SK-N-DZ (cell line): ENCODE measurements at places on chromosomes 2 and 18.

DNA sequence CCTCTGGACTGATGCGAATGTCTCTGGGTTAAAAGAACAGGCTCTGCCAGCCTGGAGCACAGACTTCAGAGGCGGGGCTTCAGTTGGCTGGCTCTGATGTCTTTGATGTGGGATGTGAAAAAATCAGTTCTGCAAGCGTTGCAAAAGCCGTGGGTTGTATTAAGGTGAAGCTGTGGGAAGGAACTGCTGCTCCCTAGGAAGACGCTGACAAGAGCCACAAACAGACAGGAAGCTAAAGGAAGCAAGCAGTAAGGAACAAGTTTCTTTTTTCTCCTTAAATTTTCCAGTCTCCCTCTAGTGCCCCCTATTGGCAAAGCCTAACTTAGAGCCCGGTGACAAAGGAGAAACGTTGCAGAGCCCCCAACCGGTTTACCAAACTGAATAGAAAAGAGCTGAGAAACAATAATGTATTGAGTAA, 239.0 kb downstream of the CCDC178 start:
- DNase-seq = peak; percentile 34

- no peak for DNase-seq
Observed at GRCh38 chr2:199572571-199572970, 114.8 kb upstream of the SATB2 start.

- no peak for DNase-seq
Observed at GRCh38 chr2:159201360-159202063, 85.0 kb downstream of the WDSUB1 start.

DNA sequence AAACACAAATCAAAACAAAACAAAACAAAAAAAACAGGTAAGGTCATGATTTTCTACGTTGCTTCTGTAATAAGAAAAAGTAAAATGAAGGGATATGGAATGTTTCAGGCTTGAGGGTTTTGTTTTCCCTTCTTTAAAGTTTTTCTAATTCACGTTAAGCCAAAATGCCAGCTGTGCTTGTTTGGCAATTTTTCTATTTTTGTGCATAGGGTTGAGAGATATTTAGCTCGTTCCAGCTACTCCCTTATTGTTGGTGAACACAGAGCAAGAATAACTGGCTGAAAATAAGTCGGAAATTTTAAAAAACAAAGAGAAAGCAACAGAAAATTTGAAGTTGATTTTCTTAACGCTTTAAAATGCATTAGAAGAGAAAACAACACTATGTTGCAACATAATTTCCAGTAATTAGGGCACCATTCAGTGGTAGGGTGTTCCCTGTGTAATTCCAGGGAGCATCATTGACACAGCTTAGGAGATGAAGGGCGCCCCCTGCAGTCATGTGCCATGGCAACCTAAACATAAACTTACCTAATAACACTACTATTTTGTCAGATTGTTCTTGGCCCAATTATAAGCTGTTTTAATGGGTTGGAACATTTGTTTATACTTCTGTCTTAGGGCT, 99.5 kb downstream of the DTNA start:
- DNase-seq = no peak

DNA sequence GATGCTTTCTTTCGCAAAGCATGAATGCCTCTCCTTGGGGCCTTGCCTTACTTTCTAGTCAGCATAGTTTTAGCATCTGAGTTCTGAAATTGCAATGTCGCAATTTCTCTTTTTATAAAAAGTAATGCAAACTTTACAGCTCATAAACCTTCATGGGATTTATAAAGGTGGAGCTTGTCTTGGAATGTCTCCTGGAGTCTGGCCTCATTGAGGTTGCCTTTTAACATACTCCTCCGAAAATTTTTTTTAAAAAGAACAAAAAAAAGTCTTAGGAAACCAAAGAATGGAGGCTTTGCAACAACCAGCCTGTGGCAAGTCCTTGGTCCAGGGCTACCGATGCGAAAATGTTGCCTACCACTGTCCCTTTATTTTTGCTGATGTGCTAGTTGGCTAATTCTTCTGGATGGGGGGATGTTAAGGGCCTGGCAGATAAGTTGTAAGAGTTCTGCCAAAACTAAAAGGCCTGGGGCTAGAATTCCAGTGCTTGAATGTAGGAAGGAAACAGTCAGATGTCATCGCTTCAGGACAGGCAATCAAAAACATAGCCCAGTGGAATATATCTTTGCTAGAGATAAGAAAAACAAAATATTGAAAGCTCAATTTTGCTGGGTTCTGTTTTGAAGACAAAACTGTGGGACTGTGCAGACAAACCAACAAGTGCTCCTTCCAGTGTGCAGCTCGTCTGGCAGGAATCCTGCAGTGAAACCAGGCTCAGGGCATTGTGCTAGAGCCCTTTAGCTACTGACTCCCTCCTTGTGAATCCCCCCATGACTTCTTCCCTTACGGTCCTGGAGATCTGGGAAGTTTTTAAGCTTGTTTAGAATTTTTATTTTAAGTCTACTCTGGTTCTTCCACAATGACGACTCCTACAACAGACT, 213.0 kb downstream of the PIEZO2 start:
- no peak for DNase-seq

- no peak for DNase-seq
Observed at GRCh38 chr2:9573013-9573720, 17.5 kb upstream of the ADAM17 start.

GRCh38 chr2:32963941-32964340, 17.2 kb downstream of the LTBP1 start:
- no peak for DNase-seq

DNA sequence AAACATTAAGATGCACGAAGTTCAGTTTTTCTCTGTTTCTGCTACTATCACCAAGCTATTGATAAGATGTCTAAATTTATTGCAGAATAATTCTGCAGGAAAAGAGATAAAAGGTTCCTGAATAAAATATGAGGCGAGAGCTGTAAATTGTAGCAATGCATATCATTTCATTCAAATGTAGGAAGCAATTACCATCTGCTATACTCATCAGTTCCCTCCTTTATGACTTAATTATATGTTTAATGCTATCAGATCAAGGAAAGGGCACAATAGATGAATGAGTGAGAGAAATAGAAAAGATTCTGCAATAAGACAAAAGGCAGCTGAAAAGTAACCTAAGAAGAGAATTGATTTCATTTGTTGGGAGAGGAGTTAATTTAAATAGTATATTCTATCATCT, 108.2 kb upstream of the GALNT5 start:
- no peak for DNase-seq

DNA sequence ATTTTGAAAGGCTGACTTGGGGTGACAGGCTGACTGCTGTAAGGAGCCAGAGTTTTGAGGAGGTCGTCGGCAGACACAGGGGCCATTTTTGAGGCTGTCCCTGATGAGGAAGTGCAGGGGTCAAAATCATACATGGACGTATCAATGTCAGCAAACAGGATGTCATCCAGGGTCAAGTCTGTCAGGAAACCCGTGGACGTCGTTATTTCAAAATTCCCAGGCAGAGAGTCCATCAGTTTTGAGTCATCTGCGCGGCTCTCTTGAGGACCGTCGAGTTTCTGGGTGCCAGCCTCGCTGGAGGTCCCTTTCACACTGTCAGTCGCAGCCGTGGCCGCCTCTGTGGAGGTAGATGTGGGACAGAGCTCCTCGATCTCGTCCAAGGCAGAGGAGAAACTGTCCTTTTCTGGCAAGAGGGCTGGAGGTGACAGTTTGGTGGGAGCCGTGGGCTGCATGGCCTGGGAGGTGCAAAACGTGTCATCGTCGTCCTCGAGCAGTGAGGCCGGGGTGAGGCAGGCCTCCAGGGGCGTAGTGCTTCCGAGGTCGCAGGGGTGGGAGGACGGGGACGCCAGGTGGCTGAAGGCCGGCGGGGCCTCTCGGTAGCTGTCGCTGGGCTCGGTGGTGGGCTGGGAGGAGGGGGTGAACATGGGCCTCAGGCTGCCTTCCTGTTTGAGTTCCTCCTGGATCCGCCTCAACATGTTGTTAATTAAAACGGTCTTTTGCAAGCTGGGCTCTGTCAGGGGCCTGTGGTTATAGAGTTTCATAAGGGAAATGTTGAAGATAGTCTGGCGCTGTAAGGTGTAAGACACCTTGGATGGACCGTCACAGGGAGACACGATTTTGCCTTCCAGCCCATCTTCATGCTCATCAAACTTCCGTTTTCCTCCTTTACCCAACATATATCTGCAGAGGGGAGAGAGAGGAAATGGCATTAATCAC, 17.5 kb downstream of the SERTAD2 start:
- no peak for DNase-seq

GRCh38 chr2:151302404-151302803, 12.9 kb upstream of the NMI start:
- no peak for DNase-seq

DNA sequence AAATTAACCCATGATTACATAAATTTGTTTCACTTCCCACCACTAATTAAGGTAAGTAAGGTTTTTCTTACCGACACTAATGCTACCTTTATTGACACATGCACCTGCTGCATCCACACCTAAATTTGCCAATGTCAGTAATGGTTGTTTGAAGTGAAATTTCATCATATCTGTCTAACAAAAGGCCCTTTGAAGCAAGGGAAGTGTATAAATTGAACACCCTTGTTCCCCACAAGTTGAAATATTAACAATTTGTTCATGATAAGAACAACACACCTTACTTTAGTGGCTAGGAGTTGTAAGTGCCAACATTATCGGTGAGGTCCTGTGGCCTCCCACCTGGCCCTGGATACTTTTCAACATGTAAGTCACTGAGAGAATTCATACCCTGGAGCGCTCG, 116.3 kb upstream of the CDCA7 start:
- no peak for DNase-seq

DNA sequence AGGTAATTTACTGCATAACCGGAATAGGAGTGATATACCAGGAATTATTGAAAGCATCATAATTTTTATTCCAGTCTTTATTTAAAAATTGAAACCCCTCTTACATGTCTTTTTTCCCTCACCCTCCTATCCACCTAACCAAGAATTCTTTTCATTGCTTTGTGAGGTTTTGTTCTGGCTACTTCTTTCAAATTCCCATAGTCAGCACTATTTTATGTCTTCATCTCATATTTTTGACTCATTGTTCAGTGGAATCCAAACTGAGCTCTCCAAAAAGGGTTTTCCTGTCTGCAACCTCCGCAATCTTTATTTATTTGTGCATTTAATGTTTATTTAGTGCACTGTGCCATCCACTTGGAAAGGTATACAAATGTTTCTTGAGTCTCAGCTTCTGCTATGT, 128.5 kb downstream of the DOK6 start:
- no peak for DNase-seq

GRCh38 chr18:77876319-77876865, 626.7 kb downstream of the GALR1 start:
- no peak for DNase-seq

DNA sequence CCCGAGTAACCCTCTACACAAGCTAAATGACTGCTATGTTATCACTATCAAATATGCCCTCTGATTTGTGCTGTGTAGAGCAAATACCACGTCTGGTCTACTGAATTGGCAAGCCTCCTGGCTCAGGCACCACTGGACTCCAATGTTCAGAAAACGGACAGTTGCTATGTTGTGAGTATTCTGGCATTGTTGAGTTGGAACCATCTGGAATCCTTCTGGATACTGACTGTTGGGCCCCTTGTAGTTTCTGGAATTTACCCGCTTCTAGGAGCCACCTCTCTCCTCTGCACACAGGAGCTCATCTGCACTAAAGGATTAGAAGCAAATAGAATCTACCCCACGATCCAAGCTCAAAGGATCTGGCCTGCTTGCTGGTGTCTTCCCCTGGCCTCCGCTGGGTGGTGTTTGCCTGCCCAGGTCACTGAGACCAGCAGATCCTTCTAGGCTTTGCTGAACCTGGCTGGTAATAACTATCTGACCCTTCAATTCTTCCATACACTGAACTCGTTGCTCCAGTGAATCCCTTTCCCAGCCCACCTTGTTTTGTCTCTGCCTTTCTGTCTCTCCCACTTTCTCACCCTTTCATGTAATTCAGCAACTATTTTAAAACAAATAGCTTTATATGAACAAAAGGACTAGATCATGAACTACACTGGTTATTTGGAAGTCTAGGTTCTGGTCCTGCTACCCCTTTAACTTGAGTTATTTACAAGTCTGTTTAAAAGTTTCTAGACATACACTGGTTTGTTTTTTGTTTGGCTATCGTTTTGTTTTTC, 2.1 kb upstream of the HAAO start:
- DNase-seq = no peak

GRCh38 chr2:71486881-71487640, 33.7 kb downstream of the DYSF start:
- no peak for DNase-seq

DNA sequence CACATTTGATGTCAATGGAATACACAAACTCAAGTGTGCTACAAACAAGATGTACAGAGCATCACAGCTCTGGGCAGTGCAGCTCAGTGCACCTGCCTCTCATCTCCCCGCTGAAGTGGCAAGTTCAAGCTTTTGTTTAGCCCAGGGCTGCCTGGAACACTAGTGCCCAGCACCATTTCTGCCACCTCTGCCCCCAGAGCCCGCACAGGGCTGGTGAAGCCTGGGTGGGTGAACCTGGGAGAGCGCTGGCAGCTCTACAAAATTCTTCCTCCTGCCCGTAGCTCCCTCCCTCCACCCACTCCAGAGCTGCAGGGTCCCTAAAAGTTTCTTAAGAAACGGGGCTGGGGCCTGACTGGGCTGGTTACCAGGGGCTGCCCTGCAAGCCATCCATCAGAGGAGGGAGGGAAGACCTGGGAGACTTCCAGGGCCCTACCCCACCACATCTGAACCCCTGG, 1.5 kb downstream of the HES6 start:
- no peak for DNase-seq
